ENCODE measurements at places on chromosomes 2 and 18. TPM values are rescaled to one million over a fixed set of nuclear protein-coding genes. Genes with fewer than 3 reads are reported as not detected.

FBXO15 gene
- total RNA-seq, result 1.4 TPM

- no peaks in the 10 kb centered on the region for H3K4me1 ChIP-seq
- no peak for DNase-seq
- no peak overlapping the region for H3K4me3 ChIP-seq
- no peak overlapping the region for H3K27ac ChIP-seq
- H3K36me3 ChIP-seq, result peaks cover 10% of the 10 kb centered on the region
These were observed 33.3 kb downstream of the COPS7B start for GRCh38 chr2:231819447-231820042.

- peaks cover 10% of the 10 kb centered on the region for H3K27me3 ChIP-seq
- no peak overlapping the region for H3K27ac ChIP-seq
- no peak overlapping the region for H3K4me3 ChIP-seq
- DNase-seq, result no peak
These were observed 20.5 kb downstream of the SPIRE1 start for GRCh38 chr18:12637393-12637792.

DNA sequence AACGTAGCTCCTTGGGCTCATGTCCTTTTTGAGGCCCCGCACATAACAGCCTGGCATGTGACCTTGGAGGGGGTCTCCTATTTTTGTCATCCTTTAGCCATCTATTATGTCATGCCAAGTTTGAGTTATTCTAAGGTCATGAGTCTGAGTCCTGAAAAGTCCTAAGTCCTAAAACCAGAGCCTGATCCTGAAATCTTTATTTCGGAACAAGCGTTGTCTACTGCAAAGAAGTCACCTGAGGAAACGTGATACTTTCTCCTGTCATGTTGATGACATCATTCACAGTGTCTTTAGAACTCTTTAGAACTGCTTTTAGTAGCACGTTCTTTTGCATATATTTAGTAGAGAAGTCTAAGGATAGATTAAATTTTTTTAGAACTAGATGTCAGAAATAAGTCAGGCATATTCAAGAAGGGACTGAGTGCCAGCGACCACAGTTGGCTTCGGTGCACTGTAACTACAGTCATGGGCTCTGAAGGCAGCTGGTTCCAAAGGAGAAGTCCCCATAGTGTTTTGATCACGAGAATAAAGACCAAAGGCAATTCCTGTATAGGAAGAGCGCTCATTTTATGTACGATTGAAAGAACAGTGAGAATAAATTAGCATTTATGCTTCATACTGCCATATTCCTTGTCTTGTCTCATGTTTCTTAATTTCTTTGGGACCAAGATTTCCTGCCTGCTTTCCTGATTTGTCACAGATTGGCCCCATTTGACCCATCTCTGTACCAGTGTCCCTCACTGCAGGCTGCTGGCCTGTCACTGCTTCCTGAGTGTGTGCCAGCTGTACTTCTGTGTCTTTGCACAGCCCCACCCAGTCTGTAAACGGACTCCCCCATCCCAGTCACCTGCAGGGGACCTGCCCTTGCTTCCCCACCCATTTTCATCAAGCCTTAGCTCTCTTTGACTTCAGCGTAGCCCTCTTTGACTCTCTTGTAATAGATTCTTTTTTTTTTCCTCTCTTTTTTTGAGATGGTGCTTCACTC is 75.8 kb downstream of the ASAP2 start:
- H3K36me3 ChIP-seq, result no peaks in the 10 kb centered on the region
- peaks cover 2% of the 10 kb centered on the region for H3K27me3 ChIP-seq
- no peak overlapping the region for H3K4me3 ChIP-seq
- no peak overlapping the region for H3K27ac ChIP-seq

UGT1A4 gene
- not detected for total RNA-seq

OR6B2 gene
- not detected for total RNA-seq

DNA sequence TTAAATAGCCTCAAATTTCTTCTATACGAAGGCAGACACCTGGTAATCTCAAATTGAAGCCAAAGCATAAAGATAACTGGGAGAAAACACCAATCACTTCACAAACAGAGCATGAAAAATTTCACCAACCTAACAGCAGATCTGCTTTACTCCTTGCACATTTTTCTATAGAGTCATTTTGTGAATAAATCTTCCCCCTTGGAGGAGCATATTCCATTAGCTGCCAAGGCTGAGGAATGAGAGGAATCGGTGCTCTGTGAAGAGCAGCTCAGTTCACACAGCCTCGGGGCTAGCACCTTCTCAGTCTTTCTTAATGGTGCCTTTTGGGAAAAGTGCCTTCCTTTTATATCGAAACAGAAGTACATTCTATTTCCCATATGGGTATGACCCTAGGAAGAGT is 1313.7 kb upstream of the NRXN1 start:
- H3K27me3 ChIP-seq, result no peaks in the 10 kb centered on the region
- no peaks in the 10 kb centered on the region for H3K4me1 ChIP-seq
- H3K36me3 ChIP-seq, result no peaks in the 10 kb centered on the region
- no peak overlapping the region for H3K4me3 ChIP-seq

ALKAL2 gene
- total RNA-seq, result not detected

DNA sequence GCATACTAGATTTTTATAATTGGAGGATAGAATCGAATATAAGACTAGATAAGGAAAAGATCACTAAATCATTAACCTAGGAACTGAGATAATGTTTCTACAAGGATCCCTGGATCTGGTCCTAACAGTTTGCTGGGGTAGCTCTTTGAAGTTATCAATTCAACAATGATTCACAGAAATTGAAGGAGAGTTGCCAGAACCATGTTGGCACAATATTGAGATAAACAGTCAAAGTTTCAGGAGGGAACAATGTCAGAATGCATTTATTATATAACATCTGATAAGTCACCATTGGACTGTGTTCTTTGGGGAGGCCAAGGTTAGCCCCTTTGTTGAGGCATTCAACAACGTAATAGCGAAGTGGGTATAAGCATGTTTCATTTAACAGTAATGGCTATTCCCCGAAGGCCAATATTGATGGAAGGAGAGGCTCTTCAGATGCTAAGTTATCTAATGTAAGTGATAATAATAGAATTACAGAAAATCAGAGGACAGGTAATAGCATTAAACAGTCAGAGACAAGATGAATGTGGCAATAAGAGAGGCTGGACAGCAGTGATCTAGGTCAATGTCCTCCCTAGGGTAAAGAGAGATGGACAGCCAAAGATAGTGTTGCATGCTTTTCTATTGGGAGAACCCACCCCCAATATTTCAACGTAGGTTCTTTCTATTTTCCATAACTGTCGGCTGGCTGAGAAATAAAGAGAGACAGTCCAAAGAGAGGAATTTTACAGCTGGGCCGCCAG is 604.8 kb upstream of the GYPC start:
- H3K36me3 ChIP-seq, result no peaks in the 10 kb centered on the region
- H3K27me3 ChIP-seq, result no peaks in the 10 kb centered on the region
- no peak for DNase-seq
- no peaks in the 10 kb centered on the region for H3K4me1 ChIP-seq

LIMS4 gene
- total RNA-seq, result 0.16 TPM

GRCh38 chr18:48968412-48969215 is 17.8 kb upstream of the SMAD7 start:
- no peak overlapping the region for H3K4me3 ChIP-seq
- no peak for DNase-seq
- H3K36me3 ChIP-seq, result no peaks in the 10 kb centered on the region
- peaks cover 2% of the 10 kb centered on the region for H3K4me1 ChIP-seq

- H3K27ac ChIP-seq, result no peak overlapping the region
- peaks cover 22% of the 10 kb centered on the region for H3K36me3 ChIP-seq
- no peak overlapping the region for H3K4me3 ChIP-seq
These were observed 443.2 kb downstream of the ARHGAP15 start for GRCh38 chr2:143572421-143572820.

DNA sequence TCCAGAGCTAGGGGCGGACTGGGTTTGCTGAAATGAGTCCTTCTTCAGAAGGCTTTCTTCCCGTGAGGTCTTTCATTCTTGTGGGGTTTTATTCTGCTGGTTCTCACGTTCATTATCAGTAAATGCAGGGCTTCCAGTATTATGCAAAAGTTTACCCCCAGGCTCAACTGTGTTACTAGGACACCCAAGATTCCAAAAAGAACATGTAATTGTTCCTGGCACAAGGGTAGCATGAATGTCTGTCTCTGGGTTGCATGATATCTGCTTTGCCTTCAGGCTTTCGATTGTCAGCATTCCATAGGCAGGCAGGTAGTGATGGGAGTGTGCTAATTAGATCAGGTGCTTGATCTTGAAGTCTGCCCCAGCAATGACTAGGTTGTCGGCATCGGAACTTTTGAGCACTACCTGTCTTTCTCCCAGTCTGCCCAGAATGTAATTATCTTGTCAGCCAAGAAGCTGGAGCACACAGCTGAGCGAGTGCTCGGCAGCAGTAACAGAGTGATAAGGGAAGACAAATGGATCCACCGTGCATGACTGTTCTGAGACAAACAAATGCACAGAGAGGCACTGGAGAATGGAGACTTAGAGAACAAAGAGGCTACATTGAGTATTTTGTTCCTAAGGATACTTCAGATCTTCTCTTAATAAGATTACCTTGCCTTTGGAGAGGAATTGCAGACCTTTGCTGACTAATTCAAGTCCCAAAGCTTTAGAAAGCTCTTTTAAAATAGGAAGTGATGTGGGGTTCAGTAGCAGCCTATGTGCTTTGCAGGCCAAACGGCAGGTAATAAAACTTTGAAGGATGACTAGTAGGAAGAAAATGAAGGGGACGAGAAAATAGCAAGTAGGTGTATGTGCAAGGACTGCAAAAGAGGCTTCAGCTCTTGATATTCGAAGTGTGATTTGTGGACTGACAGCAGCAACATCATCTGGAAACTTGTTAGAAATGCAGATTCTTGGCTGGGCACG is 41.9 kb downstream of the ITGB6 start:
- no peaks in the 10 kb centered on the region for H3K4me1 ChIP-seq
- no peak overlapping the region for H3K27ac ChIP-seq
- DNase-seq, result no peak
- no peak overlapping the region for H3K4me3 ChIP-seq
- no peaks in the 10 kb centered on the region for H3K27me3 ChIP-seq
- no peaks in the 10 kb centered on the region for H3K36me3 ChIP-seq

DNA sequence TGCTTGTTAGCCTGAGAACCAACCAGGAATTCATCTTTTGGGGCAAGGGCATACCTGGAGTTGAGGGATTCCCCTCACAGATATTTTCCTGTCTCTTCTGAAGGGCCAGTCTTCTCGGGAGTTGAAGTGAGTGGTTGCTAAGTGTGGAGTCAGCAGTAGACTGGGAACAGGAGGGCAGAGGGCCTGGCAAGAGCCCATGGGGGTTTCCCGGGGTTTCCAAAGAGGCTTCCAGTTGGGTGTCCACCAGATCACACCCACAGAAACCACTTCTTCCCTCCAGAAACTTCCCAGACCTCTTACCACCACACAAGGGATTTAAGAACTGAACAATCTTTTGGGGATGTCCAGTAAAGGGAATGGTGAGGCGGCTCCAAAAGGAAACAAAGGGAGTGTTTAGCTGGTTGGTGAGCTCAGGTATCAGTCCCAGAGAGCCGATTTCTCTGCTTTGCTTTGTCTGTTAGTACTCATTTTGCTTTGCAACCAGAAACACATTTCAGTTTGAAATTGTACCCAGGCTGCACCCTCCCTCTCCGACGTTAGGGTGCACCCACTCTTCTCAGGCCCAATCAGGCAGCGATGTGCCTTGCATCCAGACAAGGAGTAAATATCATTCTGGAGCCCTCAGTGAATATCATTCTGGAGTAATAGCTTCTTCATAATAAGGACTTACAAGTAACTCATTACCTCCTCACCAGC is 47.5 kb upstream of the SPATS2L start:
- H3K4me1 ChIP-seq, result no peaks in the 10 kb centered on the region
- H3K27me3 ChIP-seq, result peaks cover 6% of the 10 kb centered on the region
- no peaks in the 10 kb centered on the region for H3K36me3 ChIP-seq

LTBP1 gene
- 0.14 TPM for total RNA-seq

DNA sequence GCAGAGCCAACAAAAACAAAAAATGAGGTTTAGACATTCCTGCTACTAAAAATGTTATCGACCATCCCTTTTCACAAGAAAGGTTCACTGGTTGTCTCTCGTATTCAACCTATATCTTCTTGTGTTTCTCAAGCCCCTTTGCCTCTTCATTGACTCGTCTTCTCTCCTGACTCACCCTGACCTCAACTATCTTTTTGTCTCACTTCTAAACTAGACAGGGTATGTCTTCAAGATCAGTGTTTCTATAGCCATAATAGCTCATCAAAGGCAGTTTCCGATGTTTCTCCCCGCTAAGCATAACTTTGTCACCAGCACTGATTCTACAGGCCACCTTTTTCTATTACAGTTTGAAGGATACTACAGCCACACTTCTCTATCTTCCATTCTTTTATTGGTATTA is 178.4 kb downstream of the MEMO1 start:
- no peak overlapping the region for H3K4me3 ChIP-seq
- H3K4me1 ChIP-seq, result no peaks in the 10 kb centered on the region
- no peak overlapping the region for H3K27ac ChIP-seq
- DNase-seq, result no peak
- H3K36me3 ChIP-seq, result no peaks in the 10 kb centered on the region
- H3K27me3 ChIP-seq, result peaks cover 6% of the 10 kb centered on the region

DNA sequence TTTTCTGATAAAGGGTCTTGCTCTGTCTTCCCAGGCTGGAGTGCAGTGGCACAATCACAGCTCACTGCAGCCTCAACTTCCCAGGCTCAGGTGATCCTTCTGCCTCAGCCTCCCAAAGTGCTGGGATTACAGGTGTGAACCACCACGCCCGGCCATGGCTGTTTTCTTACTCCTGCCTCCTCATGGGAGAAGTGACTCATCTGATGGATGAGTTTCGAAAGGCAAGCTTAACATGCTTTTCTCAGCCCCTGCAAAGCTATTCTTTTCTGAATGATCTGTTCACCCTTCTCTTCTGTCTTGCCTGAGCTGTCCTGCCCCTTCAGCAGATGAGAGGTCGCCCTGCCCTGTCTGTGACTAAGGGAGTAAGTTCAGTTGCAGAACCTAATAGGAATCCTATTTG is 929 bp upstream of the CREG2 start:
- H3K36me3 ChIP-seq, result no peaks in the 10 kb centered on the region
- peaks cover 34% of the 10 kb centered on the region for H3K27me3 ChIP-seq
- no peak overlapping the region for H3K4me3 ChIP-seq
- H3K4me1 ChIP-seq, result peaks cover 6% of the 10 kb centered on the region
- H3K27ac ChIP-seq, result no peak overlapping the region

DNA sequence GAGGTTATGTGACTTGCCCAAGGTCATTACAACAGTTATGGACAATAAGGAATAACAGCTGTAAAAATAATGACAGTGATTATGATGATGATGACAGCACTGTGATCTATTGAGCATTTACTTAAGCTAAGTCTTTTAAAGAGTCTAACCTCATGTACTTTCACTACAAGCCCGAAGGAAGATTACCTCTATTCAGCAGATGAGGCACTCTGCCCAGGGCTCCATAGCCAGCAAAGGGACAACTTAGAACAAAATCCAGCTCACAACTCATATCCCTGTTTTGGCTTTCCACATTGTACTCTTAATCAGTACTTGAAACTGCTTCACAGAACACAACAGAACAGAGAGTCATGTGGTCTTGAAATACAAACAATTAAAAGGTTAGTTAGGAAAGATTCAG is 290.2 kb downstream of the ZNF385B start:
- no peak for DNase-seq
- H3K4me1 ChIP-seq, result no peaks in the 10 kb centered on the region
- H3K36me3 ChIP-seq, result no peaks in the 10 kb centered on the region
- H3K27me3 ChIP-seq, result no peaks in the 10 kb centered on the region
- no peak overlapping the region for H3K27ac ChIP-seq
- no peak overlapping the region for H3K4me3 ChIP-seq

REEP1 gene
- total RNA-seq, result 0.30 TPM

- H3K4me1 ChIP-seq, result peaks cover 44% of the 10 kb centered on the region
- peak overlapping the region; percentile 92 for H3K4me3 ChIP-seq
- H3K36me3 ChIP-seq, result peaks cover 19% of the 10 kb centered on the region
- H3K27ac ChIP-seq, result peak overlapping the region; percentile 97
- H3K27me3 ChIP-seq, result no peaks in the 10 kb centered on the region
These were observed 1.4 kb downstream of the B3GNT2 start for GRCh38 chr2:62197011-62197924.

GRCh38 chr2:32258242-32258641 is 6.4 kb downstream of the NLRC4 start:
- H3K4me3 ChIP-seq, result no peak overlapping the region
- no peaks in the 10 kb centered on the region for H3K4me1 ChIP-seq
- no peaks in the 10 kb centered on the region for H3K36me3 ChIP-seq
- no peak overlapping the region for H3K27ac ChIP-seq
